ENCODE measurements at places on chromosomes 2 and 18. TPM values are rescaled to one million over a fixed set of nuclear protein-coding genes. Genes with fewer than 3 reads are reported as not detected.

The FMNL2 gene
- 23.4 TPM for total RNA-seq

The PAIP2B gene
- 6.3 TPM for total RNA-seq

The ANKRD29 gene
- 16.9 TPM for total RNA-seq

The CNNM4 gene
- 1.4 TPM for total RNA-seq

GRCh38 chr18:9417073-9417851 is 58.1 kb upstream of the RALBP1 start:
- DNase-seq: peak; percentile 86

GRCh38 chr2:66866331-66867062 is 431.6 kb downstream of the MEIS1 start:
- peak; percentile 31 for DNase-seq

GRCh38 chr2:229901819-229902218 is 20.0 kb downstream of the TRIP12 start:
- DNase-seq: peak; percentile 5

DNA sequence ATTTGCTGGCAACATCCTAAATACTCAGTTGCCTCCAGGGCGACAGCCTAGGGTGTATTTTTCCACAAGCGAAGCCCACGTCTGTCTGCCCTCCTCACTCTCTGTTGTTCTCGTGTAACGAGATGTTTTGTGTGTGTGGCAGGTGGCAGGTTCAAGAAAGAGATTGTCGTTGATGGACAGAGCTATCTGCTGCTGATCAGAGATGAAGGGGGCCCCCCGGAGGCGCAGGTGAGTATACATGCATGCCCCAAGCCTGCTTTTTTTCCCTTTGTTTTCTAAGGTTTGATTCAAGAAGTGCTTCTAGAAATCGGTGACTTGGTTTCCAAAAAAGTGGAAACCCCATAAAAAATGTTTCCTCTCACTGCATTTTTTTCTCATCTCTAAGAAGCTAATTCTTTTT is 247.0 kb downstream of the AGAP1 start:
- no peak for DNase-seq

GRCh38 chr18:59577386-59577655 is 119.9 kb downstream of the CCBE1 start:
- DNase-seq: no peak

GRCh38 chr2:70716951-70717350 is 51.0 kb downstream of the ADD2 start:
- DNase-seq: no peak

DNA sequence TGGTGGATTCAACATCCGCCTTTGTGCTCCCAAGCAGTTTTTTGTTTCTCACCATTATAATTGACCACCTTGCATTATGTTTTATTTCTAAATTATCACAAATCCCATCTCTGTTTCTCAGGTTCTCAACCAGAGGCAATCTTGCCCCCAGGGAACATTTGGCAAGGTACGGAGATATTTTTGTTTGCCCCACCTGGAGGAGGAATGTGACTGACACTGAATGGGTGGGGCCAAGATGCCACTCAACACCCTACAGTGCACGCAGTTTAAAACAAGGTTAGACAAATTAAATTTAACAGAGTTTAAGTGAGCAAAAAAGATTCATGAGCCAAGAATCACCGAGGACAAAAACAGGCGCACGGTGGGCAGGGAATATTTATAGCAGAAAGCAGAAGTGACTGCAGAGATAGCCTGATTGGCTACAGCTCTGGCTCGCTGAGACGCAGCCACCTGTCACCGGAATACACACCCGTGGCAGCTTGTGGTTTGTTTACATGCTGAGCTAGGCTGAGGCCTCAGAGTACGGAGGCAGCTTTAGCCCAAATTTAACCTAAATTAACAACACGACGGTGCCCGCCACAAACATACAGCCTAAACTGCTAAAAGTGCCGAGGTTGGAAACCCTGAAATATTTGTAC is 150.0 kb upstream of the ALKAL2 start:
- no peak for DNase-seq

GRCh38 chr2:241225545-241225944 is 37.1 kb downstream of the ANO7 start:
- no peak for DNase-seq

- no peak for DNase-seq
These were observed 8.5 kb downstream of the FMNL2 start for GRCh38 chr2:152343426-152343825.

GRCh38 chr2:149465873-149466272 is 121.7 kb downstream of the MMADHC start:
- no peak for DNase-seq

- DNase-seq: peak; percentile 79
These were observed 46.1 kb upstream of the FOSL2 start for GRCh38 chr2:28346587-28346986.

- no peak for DNase-seq
These were observed 253.0 kb downstream of the DCDC2C start for GRCh38 chr2:3956406-3956805.

- no peak for DNase-seq
These were observed 40.2 kb upstream of the COPS8 start for GRCh38 chr2:237045449-237045848.

GRCh38 chr2:62654423-62654791 is 51.1 kb upstream of the EHBP1 start:
- no peak for DNase-seq

DNA sequence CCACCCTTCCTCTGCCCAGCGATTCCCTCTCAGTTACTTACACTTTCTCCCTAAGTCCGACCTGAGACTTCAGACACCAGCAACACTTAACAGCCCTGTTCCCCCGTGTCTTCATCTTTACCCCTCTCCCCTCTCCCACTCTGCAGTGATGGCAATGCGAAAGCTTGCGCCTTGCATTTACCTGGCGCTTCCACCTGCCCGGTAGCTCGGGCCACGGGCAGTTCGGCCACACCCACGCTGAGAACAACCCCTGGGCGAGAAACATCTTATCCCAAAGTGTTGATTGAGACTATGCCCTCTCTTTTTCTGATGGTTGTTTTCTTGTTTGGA is 558 bp downstream of the DNAJC10 start:
- no peak for DNase-seq

- DNase-seq: peak; percentile 86
These were observed 6.7 kb downstream of the SCYGR3 start for GRCh38 chr2:227607941-227608340.
